ENCODE measurements at places on chromosomes 6 and 20.

GRCh38 chr6:7241160-7241559, 71.8 kb downstream of the SSR1 start:
- no peak for DNase-seq

DNA sequence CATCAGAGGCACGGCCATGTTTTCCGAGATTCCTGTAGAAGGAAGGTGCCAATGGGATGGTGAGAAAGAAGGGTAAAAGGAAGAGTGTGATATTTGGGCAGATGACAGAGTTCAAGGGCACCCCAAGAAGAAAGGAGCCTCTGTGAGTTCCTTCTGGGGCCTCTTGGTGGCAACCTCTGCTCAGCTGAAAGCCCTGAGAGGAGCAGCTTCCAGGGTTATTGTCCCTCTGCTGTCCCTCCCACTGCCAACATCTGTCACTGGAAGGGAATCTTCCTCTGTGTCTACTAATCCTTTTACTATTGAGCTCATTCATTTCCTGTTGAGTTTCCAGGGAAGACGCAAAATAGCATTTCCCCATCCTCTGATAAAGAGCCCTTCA, 40.0 kb upstream of the KCNK16 start:
- no peak for DNase-seq

- no peak for DNase-seq
Measured at GRCh38 chr6:28142446-28142845, 763 bp downstream of the ZKSCAN8 start.

DNA sequence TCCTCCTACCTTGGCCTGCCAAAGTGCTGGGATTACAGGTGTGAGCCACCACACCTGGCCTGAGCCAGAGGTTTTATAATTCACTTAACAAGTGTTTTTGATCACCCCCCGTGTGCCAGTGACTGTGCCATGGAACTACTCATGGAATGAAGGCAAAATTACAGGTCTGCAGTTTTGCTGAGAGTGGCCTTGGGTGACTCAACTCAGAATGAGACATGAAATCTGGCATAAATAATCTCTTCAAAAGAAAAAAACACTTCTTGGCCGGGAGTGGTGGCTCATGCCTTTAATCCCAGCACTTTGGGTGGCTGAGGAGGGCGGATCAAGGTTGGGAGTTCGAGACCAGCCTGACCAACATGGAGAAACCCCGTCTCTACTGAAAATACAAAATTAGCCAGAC, 166.9 kb upstream of the SALL4 start:
- no peak for DNase-seq

DNA sequence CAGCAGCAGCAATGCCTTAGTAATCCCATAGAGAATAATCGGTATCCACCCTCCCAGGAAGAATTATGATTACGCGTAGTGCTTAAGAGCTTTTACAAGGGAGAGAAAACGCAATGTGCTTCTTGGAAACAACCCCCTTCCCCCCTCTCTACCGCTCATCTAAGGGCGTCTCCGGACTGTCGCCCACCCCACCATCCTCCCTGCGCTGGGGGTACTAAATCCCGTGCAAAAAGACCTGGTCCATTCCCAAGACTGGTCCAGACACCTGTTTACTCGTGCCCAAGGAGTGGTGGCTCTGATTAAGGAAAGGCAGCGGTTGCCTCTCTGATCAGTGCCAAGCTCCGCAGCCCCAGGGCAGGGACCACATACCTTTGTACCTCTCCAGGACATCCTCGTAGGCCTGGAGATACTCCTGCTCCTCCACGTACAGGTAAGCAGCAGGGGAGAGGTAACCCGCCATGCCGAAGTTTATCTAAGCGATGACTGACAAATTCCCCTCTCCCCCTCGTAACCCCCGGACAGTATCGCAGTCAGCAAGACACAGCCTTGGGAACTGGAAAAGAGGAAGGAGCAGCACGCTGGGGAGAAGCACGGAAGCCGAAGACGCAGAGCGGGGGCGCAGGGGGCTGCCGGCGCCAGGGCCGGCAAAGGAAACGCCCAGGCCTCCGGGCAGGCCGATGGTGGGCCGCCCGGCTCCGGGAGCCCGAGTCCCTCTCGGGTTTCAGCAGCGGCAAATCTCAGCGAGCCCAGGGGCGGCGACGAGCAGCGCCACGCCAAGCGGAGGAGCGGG, 112.0 kb upstream of the BEND6 start:
- DNase-seq: no peak

- DNase-seq: no peak
Measured at GRCh38 chr6:73964241-73964854, 268.3 kb downstream of the CD109 start.

DNA sequence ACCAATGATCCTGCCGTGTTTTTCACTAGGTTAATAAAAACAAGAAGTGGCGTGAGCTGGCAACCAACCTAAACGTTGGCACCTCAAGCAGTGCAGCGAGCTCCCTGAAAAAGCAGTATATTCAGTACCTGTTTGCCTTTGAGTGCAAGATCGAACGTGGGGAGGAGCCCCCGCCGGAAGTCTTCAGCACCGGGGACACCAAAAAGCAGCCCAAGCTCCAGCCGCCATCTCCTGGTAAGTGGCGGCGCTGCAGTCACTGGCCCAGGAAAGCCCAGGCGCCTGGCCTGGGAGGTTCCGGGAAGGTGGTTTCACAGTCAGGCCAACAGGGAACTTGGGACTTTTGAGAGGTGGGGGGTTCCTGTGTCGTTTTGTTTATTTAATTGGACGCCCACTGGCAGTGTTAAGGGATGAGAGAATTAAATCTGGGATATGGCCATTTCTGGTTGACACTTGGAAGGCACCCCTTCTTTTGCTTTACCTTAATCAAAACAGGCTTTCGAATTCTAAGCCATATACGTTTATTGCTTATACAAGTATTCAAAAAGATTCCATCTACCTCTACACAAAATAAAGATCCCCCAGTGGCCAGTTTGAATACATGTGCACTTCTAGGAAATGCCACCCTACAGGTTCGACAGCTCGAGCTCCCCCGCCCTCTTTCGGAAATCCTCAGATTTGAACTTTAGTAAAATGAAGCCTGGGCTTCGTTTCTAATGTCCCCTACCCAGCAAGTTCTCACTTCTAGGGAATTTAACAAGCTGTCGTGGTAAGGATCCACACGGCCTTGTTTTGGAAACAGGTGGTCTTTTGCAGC, 138.9 kb downstream of the TMEM242 start:
- DNase-seq: peak; percentile 51

DNA sequence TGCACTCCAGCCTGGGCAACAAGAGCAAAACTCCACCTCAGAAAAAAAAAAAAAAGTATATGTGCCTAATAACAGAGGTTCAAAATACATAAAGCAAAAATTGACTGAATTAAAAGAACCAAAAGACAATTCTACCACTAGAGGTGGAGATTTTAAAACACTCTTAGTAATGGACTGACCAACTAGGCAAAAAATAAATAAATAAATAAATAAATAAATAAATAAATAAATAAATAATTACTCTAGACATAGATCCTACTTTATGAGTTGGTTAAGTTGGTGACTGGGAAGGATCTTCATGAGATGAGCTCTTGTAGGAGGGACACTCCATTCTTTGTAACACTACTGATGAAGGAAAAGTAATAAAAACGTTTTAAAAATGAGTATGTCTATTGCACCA, 113.9 kb downstream of the SGK1 start:
- no peak for DNase-seq

Measured in cerebellar nuclear complex (tissue), 1 donor.